Fibroblast of skin of scalp (primary cell): ENCODE measurements at places on chromosomes 1 and 21.

GRCh38 chr1:21313203-21313885, 23.1 kb upstream of the ECE1 start:
- peak; percentile 75 for DNase-seq

DNA sequence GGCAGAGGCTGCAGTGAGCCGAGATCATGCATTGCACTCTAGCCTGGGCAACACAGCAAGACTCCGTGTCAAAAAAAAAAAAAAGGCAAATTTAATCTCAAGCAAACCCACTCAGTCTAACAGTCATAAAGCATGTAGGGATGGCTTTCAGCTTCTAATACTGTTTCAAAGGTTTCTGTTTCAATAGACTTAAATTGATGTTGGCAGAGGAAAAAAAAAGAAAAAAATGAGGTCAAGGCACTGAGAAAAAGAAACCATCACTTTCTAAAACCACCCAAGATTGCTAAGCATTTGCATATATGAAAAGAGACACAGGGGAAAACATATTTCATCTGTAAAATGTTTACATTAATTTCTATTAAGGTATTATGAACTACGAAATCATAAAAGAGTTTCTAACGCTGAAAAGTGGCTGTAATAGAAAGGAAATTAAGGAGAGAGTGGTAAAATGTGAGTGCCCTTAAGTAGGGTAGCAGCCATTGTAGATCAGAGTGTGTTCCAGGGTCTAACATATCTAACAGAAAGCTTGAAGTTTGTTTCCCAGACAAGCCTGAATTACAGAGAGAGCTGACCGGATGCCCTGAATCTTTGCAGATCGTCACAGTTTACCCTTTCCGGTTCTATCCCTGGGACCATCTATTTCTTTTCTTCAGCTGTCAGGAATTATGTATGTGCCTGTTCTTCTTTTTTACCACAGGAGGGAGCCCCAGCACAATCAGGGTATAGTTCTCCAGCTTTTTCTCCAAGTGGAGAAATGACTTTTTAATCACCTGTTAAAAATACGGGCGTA, 70.0 kb downstream of the PLD5 start:
- peak; percentile 55 for DNase-seq

- no peak for DNase-seq
Observed at GRCh38 chr1:20663969-20664715, 3.0 kb upstream of the DDOST start.

GRCh38 chr1:42913426-42914091, 45.1 kb downstream of the SLC2A1 start:
- DNase-seq: peak; percentile 81

- DNase-seq: peak; percentile 65
Observed at GRCh38 chr1:17335821-17336710, 28.1 kb downstream of the PADI4 start.

DNA sequence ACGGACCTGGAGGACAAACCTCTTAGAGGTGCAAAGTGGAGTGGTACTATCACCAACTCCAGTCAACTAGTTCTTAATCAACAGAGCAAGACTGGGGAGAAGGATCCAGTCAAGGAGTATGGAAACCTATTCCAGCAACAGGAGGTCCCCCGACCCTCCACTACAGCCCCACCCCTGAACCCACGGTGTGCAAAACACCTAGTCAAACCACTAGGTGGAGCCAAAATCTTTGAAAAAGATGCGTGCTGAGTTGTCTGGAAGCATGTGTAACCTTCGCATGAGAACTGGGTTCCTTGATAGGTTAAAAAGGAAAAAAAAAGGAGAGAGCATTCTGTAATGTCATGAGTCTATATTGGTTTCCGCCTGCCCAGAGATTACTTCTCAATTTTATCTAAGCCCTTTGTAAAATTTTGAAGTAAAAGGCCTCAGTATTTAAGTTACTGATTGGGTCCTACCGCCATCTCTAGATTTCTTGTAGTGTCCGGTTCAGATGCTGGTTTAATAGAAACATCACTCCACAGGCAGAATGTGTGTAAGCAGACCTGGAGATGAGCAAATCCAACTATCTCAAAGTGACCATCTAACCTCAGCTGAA, 81.9 kb upstream of the HAO2 start:
- peak; percentile 56 for DNase-seq

DNA sequence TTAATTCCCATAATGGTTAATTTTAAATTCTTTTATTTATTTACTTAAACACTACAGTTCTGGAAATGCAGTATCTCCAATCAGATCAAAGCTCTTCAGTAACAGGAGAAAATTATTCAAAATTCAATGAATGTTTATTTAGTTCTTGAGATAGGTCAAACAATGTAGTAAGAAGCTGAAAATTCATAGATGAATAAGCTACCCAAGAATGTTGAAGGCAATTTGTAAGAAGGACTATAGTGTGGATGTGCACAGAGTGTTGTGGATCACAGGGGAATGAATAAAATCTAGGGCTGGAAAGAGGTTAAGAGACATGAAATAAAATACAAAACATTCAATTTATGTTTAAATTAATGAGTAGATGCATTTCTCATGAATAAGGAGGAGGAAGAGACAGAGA, 72.0 kb downstream of the OLFM3 start:
- DNase-seq: peak; percentile 1

DNA sequence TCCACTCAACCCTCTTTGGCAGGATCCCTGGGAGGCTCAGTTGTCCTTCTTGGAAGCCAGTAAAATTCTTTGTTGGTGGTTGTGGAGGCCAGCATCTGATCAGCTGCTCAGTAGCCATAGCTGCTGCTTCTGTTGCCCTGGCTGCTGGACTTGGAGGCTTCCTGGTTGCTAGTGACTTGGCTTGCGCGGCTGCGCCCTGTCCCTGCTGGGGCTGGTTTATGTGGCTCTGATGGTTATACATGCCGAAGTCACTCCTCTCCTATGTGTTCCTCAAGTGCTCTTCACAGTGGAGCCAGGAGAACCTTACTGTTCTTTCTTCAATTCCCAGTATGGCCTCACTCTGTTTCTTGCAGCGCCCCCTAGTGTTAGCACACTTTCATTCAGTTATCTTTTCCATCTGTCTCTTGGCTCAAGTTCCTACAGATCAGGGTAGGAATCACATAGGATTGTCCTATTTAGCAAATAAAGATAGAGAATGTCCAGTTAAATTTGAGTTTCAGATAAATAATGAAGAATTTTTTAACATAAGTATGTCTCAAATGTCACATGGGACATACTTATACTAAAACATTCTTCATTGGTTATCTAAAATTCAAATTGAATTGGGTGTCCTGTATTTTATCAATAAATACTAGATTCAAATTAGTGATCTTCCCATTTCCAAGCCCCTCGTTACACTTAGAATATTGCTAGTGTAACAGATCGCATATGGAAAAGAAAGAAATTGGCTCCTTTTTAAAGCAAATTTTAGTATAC, 176.5 kb downstream of the TGFB2 start:
- DNase-seq: peak; percentile 65

DNA sequence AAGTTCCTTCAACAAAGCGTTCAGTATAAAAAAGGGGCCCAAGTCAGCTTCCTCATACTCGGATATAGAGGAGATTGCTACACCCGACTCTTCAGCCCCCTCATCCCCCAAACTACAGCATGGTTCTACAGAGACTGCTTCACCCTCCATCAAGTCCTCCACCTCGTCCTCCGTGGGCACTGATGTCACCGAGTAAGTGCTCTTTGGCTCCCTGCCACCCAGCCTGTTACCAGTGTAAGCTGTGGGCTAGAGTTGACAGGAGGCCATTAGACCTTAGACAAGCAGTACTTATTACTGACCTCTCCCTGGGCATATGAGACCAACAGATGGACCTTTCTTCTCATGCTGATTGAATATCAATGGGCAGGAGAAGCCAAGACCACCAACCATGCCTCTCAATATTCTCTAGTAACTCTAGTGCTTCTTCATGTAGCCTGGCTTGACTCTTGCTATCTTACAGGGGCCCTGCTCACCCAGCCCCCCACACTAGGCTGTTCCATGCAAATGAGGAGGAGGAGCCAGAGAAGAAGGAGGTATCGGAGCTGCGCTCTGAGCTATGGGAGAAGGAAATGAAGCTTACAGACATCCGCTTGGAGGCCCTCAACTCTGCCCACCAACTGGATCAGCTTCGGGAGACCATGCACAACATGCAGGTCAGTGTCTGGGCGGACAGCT, 20.9 kb upstream of the IPO9 start:
- no peak for DNase-seq

GRCh38 chr1:45393718-45394302, 53.6 kb upstream of the MUTYH start:
- no peak for DNase-seq

- DNase-seq: peak; percentile 59
Observed at GRCh38 chr1:86259390-86259789, 102.8 kb upstream of the COL24A1 start.

DNA sequence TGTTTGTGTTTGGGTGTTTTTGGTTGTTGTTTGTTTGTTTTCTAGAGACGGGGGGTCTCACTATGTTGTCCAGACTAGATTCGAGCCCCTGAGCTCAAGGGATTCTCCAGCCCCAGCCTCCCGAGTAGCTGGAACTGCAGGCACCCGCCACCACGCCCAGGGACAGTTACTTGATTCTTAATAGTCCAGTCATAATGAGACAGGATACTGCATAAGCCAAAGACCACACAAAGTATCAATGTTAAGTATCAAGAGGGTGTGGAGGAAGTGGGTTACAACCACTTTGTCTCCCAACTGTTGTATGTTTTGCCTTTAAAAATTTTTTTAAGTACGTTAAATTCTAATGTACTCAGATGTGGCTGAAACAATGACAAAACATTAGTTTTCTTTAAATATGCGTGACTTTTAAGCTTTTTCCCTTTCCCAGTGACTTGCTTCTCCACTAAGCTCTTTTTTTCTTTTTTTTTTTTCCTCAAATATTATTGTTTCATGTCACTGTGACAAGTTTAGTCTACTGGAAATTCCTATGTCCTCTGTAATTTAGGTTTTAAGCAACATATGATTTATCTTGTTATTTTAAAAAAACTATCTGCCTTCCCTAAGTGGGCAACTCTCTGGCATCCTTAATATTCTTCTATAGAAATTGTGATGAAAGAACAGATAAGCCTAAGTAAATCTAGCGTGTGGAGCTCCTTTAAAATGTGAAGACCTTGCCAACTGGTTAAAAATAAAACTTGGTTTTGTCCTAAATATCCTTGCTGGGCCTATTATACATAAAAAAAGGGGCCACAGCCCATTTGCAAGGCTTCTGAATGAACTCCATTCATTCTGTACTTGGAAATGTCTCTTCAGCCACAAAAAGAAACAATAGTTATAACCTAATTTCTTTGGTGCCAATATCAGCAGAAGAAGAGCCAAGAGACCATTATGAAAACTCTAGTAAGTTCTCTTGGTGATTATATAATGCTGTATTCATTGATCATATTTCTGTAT, 56.2 kb upstream of the DPH5 start:
- DNase-seq: no peak

DNA sequence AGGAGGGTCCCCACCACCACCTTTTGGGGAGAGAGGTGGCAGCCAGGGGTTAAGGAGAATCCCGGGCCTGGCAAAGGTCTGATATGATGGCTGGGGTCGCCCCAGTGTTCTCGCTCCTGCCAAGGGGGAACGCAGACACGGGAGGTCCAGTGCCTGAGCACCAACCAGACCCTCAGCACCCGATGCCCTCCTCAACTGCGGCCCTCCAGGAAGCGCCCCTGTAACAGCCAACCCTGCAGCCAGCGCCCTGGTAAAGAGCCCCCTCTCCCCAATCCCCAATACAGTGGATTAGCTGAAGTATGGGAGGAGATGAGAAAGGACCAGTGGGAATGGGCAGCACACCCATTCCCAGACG, 10.4 kb downstream of the ADAMTSL4 start:
- no peak for DNase-seq

DNA sequence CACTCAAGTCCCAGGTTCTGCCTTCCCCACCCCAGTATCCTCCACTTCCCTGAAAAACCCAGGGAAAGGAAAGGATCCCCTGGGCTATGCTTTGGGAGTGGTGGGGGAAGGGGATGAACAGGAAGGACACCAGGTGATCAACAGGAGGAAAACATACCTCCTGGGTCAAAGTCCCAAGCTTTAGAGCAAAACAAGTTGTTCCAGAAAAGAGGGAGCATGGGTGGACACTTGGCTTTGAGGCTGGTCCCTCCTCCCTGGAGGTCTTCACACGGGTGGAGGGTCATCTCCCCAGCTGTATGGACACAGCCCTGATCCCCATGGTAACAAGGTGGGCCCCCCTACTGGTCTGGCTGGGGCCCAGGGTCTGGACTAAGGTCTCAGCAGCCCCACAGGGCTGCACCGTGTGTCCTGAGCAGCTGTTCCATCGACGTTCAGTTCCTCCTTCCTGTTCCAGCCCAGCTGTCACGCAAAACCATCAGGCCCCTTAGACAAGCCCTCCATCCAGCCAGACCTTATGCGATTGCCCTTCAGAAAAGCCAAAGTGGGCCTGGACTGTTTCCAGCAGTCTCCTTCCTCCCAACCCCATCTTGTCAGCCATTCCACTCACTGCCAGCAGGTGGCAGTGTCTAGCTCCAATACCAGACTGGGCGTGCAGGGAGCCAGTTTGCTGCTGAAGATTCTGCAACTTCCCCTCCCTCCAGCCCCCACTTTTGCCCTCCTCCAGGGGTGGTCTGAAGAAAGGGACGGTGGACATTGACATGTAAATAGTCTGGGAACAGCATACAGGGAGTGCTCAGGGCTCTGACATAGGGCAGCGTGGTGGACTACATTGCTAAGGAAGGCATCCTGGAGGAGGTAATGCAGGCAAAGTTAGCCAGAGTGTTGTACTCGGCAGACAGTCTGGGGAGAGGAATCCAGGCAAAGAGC, 2.9 kb upstream of the PDZK1IP1 start:
- peak; percentile 70 for DNase-seq

DNA sequence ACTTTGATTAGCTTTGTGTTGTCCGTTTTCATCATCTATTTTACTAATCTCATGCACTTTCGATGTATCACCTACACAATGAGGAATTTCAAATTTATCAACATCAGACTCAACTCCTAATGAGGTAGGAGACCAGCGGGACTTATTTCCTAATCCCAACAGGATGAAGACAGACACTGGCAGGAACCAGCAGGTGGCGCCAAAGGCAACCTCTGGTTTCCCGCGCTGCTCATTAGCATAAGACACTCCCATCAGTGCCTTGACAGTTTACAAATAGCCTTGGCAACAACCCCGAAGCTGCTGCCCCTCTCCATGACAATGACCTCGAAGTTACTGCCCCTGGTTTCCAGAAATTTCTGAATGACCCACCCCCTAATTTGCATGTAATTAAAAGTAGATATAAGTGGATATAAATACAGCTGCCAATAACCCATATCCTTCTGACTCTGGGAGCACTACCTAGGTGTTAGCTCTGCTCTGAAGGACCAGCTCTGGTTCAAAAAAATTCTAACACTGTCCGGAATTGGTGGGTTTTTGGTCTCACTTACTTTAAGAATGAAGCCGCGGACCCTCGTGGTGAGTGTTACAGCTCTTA, 974.8 kb downstream of the ADGRL2 start:
- DNase-seq: peak; percentile 17

DNA sequence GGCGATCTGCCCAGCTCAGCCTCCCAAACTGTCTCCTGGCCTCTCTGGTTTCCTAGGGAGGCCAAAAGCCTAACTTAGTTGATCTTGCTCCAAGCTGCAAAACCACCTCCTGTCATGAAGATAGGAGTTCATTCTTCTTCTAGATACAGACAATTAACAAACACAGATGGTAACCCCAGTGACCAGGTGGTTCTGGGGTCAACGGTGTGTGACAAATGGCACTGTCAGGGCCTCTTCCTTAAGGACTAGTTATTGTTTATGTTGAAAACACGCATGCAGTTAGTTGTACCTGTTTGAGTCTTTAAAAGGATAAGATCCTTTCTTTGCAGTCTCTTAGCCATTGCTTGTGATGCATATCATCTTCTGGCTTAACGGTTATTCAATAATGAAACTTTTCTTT, 4.6 kb upstream of the UMODL1 start:
- DNase-seq: no peak

GRCh38 chr1:109877317-109877771, 33.3 kb upstream of the CSF1 start:
- peak; percentile 99 for DNase-seq
